CD4-positive, alpha-beta T cell (primary cell): ENCODE measurements at places on chromosomes 1 and 21. TPM values are rescaled to one million over a fixed set of nuclear protein-coding genes. Genes with fewer than 3 reads are reported as not detected.

GRCh38 chr1:64150729-64151230 lies 52.6 kb upstream of the UBE2U start:
- no peak for DNase-seq

RORC gene
- 3.7 TPM for total RNA-seq

LAMC1 gene
- total RNA-seq: not detected

PLA2G4A gene
- not detected for total RNA-seq
